Right lobe of liver (tissue), 6 donors: ENCODE measurements at places on chromosomes 2 and 18. TPM values are rescaled to one million over a fixed set of nuclear protein-coding genes. Genes with fewer than 3 reads are reported as not detected.

Gene ANKRD30BL
- total RNA-seq = not detected

Gene NAT8
- 15.1 TPM for total RNA-seq

- no peak overlapping the region for H3K4me3 ChIP-seq
- no peak for DNase-seq
- no peak overlapping the region for H3K27ac ChIP-seq
- H3K4me1 ChIP-seq = no peaks in the 10 kb centered on the region
Observed at GRCh38 chr2:173596244-173596643, 241.6 kb downstream of the CDCA7 start.

- no peak for DNase-seq
- H3K4me1 ChIP-seq = peaks cover 3% of the 10 kb centered on the region
- H3K4me3 ChIP-seq = no peak overlapping the region
- no peak overlapping the region for H3K27ac ChIP-seq
- H3K36me3 ChIP-seq = no peaks in the 10 kb centered on the region
Observed at GRCh38 chr2:174011796-174012195, 46.6 kb upstream of the SP3 start.

DNA sequence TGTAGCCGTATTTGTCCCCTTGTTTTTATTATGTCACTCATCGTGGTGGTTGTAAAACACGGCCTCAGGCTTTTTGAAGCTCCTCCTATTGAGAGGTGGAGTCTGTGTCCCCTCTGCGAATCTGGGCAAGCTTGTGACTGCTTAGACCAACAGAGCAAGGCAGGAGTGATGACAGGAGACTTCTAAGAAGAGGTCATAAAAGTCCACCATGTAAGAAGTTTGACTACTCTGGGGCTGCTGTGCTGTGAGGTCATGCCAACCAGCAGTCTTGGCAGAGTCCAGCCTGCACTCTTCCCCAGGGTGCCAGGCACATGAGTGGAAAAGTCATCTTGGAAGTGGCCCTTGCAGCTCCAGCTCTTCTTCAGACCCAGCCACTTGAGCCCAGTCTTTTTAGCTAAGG, 83.8 kb upstream of the SPTBN1 start:
- DNase-seq = no peak
- no peaks in the 10 kb centered on the region for H3K4me1 ChIP-seq
- no peak overlapping the region for H3K4me3 ChIP-seq
- H3K36me3 ChIP-seq = no peaks in the 10 kb centered on the region
- no peaks in the 10 kb centered on the region for H3K27me3 ChIP-seq

- no peaks in the 10 kb centered on the region for H3K4me1 ChIP-seq
- no peaks in the 10 kb centered on the region for H3K27me3 ChIP-seq
- DNase-seq = no peak
Observed at GRCh38 chr18:3879114-3879835, 429.3 kb downstream of the TGIF1 start.

GRCh38 chr18:7870855-7871254, 303.7 kb downstream of the PTPRM start:
- DNase-seq = no peak
- no peaks in the 10 kb centered on the region for H3K36me3 ChIP-seq
- no peak overlapping the region for H3K27ac ChIP-seq

- no peak for DNase-seq
- H3K4me3 ChIP-seq = no peak overlapping the region
- H3K27ac ChIP-seq = no peak overlapping the region
- no peaks in the 10 kb centered on the region for H3K4me1 ChIP-seq
- H3K27me3 ChIP-seq = no peaks in the 10 kb centered on the region
- H3K36me3 ChIP-seq = no peaks in the 10 kb centered on the region
Observed at GRCh38 chr2:151119374-151119773, 142.3 kb downstream of the RBM43 start.
